SHP77 treated with DMSO at 0.1 percent for 48 hours (cell line): ENCODE measurements at places on chromosomes 2 and 18.

GRCh38 chr2:104177179-104177578 is 676.7 kb upstream of the POU3F3 start:
- DNase-seq, result peak; percentile 12

GRCh38 chr2:96537734-96538486 is 1.4 kb downstream of the ARID5A start:
- no peak for DNase-seq

- no peak for DNase-seq
These were observed 508.6 kb downstream of the PARD3B start for GRCh38 chr2:205053827-205054410.

GRCh38 chr18:9757827-9758621 is 49.9 kb downstream of the RAB31 start:
- no peak for DNase-seq

DNA sequence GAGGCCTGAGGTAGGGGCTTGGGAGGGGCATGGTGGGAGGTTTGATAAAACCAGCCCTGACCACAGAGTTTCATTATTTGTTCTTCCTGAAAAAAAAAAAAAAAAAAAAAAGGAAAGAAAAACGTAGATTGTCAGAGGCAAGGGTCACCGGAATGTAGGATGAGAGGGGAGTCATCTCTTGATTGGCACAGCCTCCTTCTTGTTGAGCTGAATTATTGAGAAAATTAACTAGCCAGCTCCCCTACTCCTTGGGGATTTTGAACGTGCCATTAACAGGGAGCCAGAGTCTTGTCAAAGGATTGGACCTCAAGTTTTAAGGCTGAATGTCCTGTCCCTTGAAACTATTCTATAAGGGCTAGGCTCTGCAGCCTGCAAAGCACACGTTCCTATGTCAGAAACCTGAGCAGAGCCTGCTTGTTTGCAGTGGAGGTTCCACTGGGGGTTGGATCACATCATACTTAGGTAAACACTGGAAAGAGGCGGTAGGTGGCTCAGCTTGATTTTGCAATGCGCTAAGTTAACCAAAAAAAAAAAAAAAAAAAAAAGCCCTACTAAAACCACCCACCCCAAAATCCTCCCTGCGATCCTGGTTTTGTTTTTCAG is 2.3 kb downstream of the INHBB start:
- DNase-seq, result no peak

DNA sequence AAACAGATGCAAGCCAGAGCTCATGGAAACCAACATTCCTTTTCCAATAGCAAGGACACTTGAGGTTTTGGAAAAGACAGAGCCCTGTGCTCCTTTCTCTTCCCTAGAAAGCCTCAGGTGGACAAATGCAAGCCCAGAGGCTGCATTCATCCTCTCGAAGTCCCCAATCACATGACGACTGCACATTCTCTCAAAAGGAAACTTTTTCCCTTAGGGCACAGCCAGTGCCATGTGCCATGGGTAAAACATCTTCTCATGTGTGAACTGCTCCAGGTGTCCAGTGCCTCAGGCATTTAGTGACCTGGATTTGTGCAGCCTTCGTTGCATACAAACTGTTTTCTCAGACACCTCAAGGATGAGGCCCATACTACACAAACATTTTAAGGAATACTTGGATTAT is 140.7 kb downstream of the LAMA1 start:
- no peak for DNase-seq

DNA sequence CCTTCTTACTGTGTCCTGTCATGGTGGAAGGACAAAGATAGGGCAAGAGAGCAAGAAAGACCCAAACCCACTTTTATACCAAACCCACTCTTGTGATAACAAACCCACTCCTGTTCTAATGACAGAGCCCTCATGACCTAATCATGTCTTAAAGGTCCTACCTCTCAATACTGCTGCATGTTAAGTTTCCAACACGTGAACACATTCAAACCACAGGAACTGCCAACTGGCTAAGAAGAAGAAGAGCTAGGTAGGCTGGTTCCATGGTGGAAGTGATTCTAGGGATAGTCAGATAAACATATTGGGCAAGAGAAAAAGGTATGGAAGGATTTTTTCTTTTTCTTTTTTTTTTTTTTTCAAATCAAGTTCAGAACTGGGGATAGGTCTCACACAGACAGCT is 22.0 kb downstream of the CTLA4 start:
- DNase-seq, result no peak

DNA sequence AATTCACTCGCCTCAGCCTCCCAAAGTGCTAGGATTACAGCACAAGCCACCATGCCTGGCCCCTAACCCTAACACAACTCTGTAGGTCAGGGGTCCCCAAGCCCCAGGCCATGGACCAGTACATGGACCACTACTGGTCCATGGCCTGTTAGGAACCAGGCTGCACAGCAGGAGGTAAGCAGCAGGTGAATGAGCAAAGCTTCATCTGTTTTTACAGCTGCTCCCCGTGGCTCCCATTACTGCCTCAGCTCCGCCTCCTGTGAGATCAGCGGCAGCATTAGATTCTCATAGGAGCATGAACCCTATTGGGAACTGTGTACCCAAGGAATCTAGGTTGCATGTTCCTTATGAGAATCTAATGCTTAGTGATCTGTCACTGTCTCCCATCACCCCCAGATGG is 201.7 kb downstream of the NRP2 start:
- DNase-seq, result peak; percentile 70

DNA sequence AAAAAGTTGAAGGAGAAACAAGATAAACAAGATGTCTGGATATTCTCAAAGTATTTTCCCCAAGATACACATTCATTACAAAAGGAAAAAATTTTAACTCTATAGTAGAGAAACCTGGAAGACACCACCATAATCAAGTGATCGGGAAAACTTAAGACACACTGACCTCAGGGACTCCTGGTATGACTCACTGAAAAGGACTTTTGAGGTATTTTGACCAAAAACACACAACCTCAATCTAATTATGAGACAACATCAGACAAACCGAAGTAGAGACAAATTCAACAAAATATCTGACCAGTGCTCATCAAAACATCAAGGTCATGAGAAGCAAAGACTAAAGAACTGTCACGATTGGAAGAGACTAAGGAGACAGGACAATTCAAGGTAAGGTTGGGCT is 34.7 kb downstream of the LPIN2 start:
- no peak for DNase-seq

DNA sequence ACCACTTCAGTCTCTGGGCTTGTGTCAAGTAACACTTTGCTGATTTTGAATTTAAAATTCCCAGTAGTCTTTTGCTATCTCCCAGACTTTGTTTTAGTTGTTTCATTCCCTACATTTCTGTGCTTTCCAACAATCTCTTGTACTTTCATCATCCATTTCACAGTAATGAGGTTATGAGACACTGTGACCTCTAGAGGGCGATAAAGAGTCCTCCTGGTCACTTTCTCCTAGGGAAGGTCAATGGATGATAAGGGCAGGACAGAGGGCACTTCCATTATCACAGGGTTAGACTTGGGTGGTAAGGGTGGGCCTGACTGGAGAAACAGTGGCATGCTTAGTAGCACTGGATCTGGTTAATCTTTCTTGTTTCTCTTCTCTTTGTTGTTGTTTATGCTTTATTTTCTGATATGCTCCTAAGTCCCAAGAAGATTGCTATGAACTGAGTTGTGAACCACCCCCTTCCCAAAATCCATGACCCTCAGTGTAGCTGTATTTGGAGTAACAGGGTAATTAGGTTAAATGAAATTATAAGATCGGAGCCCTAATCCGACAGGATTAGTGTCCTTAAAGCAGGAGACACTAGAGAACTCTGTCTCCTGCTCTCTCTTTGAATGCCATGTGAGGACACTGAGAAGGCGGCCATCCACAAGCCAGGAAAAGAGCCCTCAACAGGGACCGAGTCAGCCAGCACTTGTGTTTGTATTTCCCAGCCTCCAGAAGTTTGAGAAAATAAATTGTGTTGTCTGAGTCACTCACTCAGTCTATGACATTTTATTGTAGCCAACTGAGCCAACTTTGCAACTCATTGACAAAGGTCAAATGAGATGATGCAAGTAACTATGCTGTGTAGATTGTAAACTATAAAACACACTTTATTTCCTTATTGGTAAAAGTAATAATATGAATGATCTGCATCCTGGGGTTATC is 779.2 kb downstream of the CNTNAP5 start:
- no peak for DNase-seq

GRCh38 chr2:226131299-226131784 is 668.3 kb downstream of the IRS1 start:
- no peak for DNase-seq

DNA sequence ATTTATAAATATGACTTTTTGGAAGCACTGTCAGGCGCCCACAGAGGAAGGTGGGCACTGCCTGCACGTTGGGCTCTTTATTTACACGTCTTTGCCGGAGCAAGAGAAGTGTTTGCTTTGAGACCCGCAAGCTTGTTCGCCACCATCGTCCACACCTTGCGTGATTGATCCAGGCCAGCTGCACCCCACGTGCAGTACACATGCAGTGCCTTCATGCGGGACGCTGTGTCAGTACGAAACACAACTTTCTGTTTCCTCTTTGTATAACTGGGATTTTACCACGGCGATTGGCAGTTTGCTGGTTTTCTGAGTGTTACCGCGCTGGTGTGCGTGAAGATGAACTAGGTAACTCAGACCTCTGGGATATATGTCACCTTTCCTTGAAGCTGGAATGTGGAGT is 571.0 kb upstream of the SALL3 start:
- DNase-seq, result no peak

DNA sequence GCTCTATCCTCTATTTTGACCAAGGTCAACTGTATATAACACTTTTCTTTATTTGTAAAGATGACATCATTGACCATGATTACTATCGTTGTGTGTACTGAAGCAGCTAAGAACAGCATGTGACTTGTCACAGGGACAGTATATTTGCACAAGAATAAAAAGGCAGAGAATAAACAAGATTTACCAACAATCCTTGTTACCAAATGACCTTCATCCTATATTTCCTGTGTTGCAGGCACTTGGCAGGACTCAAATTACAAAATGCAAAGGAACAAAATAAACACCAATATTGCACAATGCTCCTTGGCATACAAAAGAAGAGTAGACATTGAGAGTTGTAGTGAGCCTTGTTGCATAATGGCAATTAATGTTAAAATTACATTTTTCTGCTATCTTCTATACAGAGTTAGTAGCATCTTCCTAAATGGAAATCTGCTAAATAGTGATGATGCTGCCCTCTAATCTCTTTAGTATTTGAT is 61.8 kb downstream of the RFTN2 start:
- DNase-seq, result peak; percentile 71

- no peak for DNase-seq
These were observed 131.8 kb downstream of the TWIST2 start for GRCh38 chr2:238979636-238980035.

DNA sequence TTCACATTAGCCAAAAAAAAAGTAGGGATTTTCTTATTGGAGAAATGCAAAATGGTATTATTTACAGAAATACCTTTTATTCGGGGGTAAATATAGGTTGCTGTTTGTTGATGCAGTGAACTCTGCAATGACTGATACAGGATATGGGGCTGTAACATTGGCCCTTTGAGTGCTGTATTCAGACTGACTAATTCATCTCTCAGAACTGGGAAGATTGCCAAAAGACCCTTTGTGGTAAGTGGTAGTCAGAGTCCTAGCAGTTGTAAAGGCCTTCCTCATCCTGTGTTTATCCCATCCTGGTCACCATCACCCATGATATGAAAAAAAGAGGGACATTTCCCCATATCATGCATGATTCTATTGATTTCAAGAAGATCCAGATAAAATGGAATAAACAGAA is 14.0 kb upstream of the DCC start:
- DNase-seq, result no peak

- no peak for DNase-seq
These were observed 69.6 kb downstream of the APLF start for GRCh38 chr2:68537011-68537410.

- no peak for DNase-seq
These were observed 16.3 kb downstream of the PDE6D start for GRCh38 chr2:231764760-231765159.

DNA sequence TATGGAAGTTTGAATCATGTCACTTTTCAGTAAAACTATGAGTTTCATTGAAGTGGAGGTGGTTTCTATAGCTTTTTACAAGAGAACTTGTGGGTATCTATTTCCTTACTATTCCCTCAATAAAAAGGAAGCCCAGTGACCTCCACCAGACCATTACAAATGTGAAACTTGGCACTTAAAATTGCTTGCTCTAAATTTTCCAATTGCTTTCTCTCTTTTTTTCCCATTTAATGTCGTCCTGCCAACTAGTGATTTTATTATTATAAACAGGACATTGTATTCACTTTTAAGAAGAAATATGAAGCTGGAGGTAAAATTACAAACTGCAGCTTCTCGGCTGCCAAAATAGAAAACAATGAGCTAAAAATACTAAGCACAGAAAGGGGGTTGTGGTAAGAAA is 208.2 kb upstream of the ALPP start:
- DNase-seq, result no peak

- no peak for DNase-seq
These were observed 45.6 kb upstream of the GREB1L start for GRCh38 chr18:21196426-21196825.

- no peak for DNase-seq
These were observed 335.2 kb upstream of the TNP1 start for GRCh38 chr2:217195016-217195415.

- DNase-seq, result no peak
These were observed 62.9 kb upstream of the TFPI start for GRCh38 chr2:187617120-187617519.

DNA sequence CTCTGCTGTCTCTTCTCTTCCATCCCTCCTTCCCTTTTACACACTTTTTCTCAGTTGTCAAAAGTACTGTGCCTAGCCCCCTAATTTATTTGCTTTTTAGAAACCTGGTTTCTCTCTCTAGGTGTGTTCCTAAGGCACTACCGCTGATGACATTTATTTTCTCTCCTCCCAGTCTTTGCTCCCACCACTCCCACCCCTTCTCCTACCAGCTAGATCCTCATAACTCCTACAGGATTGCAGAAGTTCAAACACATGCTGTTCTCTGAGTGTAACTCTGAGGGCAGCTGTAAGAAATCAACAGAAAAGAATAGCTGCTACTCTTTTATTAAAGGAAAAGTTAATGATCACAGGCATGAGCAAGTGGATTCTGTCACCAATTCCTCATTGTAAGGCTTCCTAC is 22.3 kb upstream of the LRRTM1 start:
- no peak for DNase-seq

- DNase-seq, result no peak
These were observed 112.9 kb upstream of the ACAA2 start for GRCh38 chr18:49926106-49926745.

DNA sequence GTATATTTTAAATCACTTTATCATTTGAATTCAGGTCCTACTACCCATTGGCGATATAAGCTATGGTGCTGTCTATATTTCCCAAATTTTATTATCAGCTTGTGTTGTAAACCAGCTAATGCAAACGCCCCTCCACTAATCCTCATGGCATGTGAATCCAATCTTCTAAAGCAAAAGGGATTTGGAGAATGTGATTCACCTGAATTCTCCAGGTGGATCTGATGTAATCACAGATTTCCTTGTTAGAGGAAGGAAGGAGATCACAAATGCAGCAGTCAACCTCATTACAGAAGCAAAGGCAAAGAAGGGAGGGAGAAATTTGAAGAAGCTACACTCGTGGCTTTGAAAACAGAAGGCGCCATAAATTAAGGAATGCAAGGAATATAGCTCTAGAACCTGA is 431.1 kb upstream of the CDH19 start:
- no peak for DNase-seq
